GM04504 (cell line): ENCODE measurements at places on chromosomes 3 and 15.

GRCh38 chr3:169118666-169119370 is 544.7 kb downstream of the MECOM start:
- DNase-seq, result no peak

GRCh38 chr3:141979050-141979671 is 102.7 kb downstream of the ATP1B3 start:
- peak; percentile 74 for DNase-seq

DNA sequence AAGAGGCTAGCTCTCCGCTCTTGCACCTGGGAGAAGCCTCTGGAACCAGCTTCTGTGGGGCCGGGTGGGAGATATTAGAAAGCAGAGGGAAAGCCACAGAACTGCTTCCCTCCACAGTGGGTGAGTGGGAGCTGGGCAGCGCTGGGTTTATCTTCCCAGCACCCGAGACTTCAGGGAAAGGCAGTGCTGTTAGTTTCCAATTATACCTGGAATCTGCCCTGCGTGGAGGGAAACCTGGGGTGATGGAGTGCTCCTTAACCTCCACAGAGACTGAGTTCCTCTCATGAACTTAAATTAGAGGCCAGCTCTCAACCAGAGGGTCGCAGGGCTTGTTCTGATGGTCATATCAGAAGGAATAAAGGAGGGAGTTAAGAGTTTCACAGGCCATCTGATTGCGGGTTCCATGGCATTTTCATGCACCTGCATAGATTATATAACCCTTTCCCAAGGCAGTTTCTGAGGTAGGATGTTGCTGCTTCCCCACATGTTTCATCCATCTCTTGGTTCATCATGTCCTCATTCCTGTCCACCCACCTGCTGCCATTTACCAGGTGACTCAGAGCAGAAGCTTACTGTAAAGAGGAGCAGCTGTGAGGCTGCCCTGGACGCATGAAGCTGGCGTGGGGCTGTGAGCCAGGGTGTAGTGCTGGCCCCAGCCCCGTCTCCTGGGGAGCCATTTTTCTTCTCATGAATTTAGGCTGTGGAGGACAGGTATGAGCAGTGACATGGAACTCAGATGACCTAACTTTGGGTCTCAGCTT is 42.5 kb downstream of the CA12 start:
- no peak for DNase-seq

GRCh38 chr3:37217098-37217849 is 42.9 kb upstream of the LRRFIP2 start:
- DNase-seq, result no peak

DNA sequence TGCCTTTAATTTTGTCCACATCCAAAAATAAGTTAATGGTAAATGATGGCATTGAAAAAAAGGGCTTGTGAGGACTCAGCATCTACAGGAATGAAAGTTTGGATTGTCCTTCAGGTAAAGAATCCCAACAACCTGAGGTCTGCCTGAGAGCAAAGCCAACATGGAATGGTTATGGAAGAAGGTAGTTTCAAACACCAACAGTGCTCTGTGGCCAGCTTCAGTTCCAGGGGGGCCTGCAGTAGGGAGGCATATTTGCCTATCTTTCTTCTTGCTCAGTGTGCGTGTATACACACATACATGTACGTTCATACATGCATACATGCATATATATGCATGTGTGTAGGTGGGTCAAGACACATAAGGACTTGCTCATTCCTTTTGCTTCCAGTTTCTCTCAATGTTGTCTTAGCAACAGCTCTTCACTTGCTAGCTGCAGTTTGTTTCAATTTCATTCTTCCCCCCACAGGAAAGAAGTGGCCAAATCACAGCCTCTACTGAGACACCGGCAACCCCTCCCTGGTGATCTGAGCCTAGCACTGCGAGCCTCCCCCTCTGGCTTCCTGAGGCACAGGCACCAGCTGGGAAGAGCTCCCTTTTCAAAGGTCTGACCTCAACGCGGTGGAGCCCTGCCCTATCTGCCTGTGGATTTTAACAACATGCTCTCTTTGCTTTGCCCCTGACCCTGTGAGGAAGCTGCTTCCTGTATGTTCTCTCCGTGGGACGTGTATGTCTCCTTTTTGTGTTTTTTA is 146.2 kb downstream of the KLF13 start:
- no peak for DNase-seq

DNA sequence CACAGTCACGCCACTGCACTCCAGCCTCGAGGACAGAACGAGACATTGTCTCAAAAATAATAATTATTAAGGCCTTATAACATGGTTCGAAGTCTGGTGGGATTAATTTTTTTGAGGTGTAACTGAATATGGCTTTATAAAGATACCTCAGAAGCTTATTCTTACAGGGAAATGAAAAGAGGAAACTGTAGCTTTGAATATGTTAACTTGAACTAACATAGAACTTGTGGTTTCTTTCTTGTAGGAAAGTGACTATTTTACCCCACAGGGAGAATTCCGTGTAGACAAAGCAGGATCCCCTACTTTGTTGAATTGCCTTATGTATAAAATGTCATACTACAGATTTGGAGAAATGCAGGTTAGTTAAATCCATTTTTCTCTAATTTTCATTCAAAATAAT is 96.3 kb downstream of the STT3B start:
- no peak for DNase-seq

DNA sequence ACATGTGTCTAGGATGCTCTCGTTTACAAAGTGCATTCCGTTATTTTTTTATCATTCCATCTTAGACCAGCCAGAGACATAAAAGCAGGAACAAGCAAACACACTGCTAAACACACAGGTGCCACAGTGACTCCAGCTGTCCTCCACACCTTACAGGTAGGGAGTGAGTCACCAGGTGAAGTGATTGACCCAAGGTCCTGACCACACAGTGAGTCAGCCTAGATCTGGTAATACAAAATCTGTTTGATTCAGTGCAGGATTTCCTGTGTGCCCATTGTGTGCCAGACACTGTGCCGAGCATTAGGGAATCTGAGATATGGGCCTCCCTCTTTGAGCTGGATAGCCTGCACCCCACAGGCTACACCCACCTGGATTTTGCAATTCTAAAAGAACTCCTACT is 16.7 kb upstream of the BFSP2 start:
- DNase-seq, result no peak

DNA sequence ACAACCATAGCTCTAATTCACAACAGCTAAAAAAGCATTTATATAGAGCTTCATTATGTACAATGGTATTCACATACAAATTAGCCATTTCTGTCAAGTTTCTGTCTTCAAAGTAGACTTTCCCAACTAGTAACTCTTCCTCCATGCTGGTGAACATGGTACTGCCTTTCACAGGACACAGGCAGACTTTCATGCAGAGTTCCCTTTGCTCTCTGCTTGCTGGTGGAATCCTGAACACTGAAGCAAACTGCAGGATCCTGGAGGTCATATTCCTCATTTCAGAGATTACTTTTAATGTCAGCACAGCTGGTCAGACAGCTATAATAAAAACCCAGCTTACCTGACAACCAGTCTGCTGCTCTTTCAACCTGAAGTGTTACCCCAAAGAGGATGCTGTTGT is 53.6 kb downstream of the TASOR start:
- no peak for DNase-seq

GRCh38 chr3:179716226-179716625 is 63.4 kb downstream of the USP13 start:
- DNase-seq, result no peak

DNA sequence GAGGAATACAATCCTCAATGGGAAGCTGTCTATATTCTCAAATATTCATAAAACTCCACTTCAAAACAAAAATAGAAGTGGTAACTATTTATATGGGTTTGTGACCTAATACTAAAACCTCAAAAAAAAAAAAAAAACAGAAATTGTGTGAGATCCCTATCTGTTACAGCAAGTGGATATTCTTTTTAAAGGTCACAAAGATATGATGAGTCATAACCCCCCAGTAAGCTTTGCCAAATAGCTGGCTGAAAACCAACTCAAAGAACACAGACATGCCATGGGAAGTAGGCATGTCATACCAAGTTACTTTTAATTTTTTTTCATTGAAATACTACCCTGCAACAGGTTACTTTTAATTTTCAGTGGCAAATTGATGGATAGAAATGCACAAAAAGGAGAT is 62.5 kb downstream of the CBLB start:
- no peak for DNase-seq

DNA sequence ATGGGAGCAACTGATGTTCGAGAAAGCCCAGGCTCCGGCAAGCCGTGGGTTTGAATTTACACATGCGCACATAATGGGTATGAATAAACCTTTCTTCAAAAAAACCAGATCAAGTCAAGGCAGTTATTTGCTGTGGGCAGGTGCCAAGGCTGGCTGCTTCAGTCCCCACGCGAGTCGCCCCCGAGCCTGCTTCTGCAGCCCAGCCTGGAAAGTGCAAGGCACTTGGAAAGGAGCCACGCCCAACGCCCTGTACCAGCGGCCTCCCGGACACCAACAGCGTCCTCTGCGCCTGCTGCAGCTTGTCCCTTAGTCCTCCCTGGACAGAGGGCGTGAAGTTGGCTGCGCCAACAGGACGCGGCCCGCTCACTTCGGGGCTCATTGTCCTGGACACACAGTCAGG is 68.9 kb downstream of the KLF15 start:
- no peak for DNase-seq

- no peak for DNase-seq
These were observed 85.7 kb downstream of the MEGF11 start for GRCh38 chr15:66167854-66168253.

DNA sequence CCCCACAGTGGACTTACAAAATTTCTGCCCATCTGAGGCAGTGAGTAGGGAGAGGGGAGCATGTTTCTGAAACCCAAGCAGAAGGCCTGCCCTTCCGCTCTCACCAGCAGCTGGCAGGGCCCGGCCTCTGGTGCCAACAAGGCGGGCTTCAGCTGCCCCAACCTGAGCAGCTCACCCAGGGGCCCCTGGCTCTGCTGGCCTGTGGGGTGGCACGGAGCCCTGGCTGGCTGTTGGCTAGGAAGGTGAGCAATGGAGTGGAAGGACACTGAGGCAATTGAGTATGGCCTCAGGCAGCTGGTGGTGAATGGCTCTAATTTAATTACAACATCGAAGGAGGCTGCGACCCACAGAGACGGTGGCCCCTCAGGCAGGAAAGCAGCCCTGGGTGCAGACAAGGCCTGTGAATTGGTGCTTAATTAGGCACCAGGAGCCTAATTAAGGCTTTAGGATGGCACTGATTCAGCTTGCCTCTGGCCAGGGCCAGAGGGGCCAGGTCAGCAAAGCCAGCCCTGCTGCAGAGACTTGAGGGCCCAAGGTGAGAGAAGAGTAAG is 60.9 kb downstream of the ST8SIA2 start:
- no peak for DNase-seq

GRCh38 chr3:10495003-10495402 is 10.4 kb downstream of the ATP2B2 start:
- no peak for DNase-seq

GRCh38 chr3:178537122-178537705 is 978 bp downstream of the KCNMB2 start:
- DNase-seq, result no peak

GRCh38 chr15:85597155-85597815 is 197.4 kb downstream of the KLHL25 start:
- no peak for DNase-seq

DNA sequence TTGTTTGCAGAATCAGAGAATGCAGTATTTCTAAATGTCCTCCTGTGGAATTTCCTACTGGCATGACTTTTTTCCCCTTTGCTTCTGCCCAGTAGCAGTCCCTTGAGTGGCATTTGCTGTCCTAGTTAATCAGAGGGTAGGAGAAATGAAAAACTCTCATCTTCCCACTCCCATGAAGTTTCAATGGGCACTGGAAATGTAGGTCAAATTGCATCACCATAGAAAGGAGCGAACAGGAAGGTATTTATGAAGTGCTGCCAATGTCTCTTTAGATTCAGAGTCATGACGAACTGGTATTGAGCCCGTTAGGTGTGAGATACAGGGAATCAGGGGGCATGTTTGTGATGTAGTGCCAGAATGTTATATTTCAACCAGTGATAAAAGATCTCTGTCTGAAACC is 23.2 kb downstream of the ATXN7 start:
- no peak for DNase-seq

DNA sequence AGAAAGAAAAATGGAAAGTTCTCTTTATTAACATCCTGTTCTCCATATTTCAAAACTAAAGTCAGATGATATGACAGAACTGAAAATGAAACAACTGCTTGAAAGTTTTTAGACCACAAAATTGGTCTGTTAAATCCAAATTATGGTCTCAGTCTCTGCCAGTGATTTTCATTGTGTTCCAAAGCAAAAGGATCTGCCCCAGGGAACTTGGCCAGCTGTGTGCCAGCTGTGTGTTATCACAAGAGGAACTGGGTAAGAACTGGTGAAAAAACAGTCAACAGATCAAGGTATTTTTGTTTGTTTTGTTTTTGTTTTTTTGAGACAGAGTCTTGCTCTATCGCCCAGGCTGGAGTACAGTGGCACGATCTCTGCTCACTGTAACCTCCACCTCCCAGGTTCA is 323.3 kb downstream of the CTNNB1 start:
- DNase-seq, result no peak

DNA sequence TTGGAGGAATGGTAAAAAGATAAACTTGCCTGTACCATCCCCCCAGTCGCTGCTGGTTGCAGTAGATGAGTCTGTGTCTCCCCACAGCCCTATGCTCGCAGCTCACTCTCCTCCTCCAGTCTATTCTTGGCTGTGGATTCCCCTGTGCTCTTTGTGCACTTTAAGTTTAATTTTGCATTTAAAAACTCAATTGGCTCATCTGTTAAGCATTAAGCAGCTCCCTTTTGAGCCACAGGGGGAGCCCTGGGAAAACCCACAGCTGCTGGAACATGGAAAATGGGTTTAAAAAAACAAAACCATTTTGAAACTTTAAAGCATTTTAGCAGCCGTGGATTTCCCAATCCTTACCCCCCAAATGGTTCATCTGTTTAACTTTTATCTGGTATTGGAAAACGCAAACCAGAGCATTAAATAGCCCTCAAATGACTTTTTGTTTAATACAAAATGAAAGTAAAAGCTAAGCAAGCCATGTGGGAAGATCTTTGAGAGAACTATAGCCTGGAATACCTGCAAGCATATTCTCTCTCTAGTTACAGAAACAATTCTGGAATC is 536.9 kb downstream of the ZIC1 start:
- peak; percentile 80 for DNase-seq

GRCh38 chr15:38424101-38424552 is 29.8 kb upstream of the FAM98B start:
- no peak for DNase-seq
